RCC 7860 (cell line): ENCODE measurements at places on chromosomes 1 and 21.

DNA sequence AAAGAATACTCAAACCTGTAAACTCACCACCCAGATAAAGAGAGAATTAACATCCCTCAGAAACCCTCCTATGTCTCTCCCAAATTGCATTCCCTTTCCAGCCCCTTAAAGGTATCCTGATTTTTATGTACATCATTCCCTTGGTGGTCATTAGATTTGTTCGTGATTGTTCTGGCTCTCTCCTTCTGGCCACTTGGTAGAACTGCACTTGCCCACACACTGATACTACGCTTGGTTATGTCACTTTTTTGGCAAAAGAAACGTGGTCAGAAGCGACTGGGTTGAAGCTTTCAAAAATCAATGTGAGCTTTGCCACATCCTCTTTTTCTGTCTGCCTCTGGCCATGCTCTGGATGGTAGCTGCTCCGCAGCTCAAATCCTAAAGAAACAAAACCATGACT is 76.3 kb downstream of the KRTAP19-8 start:
- no peak for DNase-seq

DNA sequence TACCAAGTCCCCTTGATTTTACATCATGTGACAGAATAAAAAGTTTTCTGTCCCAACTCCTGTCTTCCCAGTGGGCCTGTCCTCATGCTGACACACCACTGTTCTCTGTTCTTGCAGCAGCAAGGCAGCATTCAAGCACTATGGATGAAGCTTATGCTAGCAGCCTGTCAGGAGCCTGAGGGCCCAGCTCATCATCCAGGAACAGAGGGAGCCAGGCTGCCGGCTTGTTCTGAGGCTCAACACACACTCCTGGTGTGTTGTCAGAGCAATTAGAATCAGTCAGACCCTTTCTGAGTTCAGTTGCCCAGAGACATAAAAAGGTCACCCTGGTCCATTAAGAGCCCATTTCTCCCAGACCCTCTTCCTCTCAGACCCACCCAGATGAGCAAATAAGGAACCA is 282.9 kb downstream of the SEC16B start:
- DNase-seq: no peak

GRCh38 chr1:85576642-85577418 is 3.7 kb upstream of the CCN1 start:
- peak; percentile 84 for DNase-seq

DNA sequence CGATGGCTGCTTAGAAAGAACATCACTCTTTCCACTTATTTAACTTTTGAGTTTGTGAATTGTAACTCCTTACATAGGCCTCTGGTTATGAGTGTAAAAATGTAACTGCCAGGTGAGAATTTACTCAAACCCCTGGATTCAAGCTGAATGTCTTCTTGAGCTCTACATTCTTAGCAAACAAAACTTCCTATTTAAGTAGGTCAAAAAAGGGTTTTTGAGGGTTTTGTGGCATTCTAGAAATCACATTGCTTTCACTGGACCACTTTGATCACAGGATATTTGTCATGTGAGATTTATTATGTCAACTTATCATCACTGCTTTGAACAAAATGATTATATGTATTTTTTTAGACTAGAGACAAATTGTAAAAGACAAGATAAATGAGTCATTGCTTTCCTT is 5.7 kb downstream of the IL23R start:
- no peak for DNase-seq

- DNase-seq: no peak
These were observed 57.2 kb downstream of the TNFSF4 start for GRCh38 chr1:173149887-173150286.

DNA sequence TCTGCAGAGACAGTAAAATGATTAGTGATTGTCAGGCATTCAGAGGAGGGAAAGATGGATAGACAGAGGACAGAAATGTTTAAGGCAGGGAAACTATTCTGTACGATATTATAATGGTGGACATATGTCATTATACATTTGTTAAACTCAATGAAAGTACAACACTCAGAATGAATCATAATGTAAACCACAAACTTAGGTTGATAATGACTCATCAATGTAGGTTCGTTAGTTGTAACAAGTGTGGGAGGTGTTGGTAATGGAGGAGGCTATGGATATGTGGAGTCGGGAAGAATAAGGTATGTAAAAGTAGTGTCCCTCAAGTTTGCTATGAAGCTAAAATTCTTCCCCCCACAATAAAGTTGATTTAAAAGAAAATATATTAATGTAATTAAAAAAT is 455.0 kb downstream of the BRINP3 start:
- DNase-seq: peak; percentile 66

- DNase-seq: no peak
These were observed 27.9 kb downstream of the LRRC8B start for GRCh38 chr1:89552471-89553081.

GRCh38 chr1:27648602-27649305 is 13.8 kb upstream of the FGR start:
- no peak for DNase-seq
